ENCODE measurements at places on chromosomes 5 and 9.

- no peak for DNase-seq
Observed at GRCh38 chr9:4318326-4318725, 18.5 kb upstream of the GLIS3 start.

DNA sequence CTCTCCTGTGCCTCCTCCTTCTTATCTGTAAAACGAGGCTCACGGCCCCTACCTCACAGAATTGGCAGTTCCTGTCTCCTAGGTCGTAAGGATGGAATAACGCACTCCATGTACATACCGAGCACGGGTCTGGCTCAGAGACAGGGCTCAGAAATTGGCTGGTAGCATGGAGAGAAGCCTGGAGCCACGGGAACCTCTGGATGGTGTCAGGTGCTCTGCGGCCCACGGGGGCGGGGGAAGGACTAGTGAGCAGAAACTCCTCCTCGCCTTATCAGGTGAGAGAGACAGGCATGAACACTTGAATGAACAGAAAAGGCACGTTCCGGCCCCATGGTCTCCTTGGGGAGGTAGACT, 15.4 kb upstream of the C5orf47 start:
- DNase-seq: no peak

- no peak for DNase-seq
Observed at GRCh38 chr9:119924736-119925135, 555.5 kb upstream of the BRINP1 start.

GRCh38 chr5:61974680-61975079, 331.3 kb upstream of the KIF2A start:
- no peak for DNase-seq

- no peak for DNase-seq
Observed at GRCh38 chr5:104241046-104241445, 678.5 kb upstream of the NUDT12 start.

- no peak for DNase-seq
Observed at GRCh38 chr5:150263801-150264621, 25.6 kb downstream of the CAMK2A start.

DNA sequence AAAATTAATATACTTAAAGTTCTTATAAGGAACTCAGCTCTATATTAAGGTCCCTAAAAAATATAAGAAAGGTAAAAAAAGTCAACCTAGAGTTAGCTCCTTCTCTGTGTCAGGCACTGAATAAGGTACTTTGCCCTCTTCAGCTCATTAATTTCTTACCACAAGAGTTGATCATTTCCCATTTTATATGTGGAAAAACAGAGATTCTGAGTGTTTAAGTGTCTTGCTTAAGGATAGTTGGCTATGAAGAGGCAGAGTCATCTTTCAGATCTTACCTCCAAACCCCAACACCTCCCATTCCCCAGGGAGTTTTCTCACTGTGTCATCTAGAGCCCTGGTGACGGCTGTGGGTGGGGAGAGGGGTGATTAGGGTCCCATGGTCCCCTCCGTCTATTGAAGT, 40.6 kb downstream of the INSYN2B start:
- no peak for DNase-seq

DNA sequence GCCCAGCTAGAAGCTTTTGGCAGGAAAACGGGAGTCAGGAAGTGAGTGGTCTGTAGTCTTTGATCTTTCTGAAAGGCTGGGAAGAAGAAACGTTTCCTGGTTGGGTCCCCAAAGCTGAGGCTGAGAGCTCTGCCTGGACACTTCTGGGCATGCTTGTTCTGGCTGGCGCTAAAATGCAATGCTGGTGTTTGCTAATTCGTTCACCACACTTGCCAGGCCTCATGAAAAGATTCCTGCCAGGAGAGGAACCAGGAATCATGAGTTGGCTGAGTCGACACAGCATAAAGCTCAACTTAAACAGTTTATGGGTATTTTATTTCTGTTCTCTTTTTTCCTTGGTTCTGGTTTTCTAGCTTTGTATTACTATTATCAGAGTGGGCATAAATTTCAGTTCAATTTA, 10.7 kb upstream of the PTGR1 start:
- DNase-seq: no peak

DNA sequence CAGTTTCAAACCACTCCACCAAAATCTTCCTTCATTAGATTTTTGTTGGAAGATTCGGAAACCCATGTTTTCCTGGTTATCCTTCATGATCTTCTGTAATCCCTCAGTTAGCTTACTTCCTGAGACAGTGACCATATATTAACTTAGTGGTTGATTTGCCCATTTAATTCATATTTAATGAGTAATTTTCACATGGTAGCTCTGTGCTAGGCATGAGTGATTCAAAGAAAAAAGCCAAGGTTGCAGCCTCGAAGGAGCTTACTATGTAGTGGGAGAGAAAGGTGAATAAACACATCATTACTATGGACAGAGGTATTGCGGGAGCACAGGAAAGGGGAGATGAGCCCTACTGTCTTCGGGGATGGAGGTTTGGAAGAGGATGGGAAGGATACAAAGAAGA, 158.5 kb downstream of the TLE1 start:
- DNase-seq: no peak

DNA sequence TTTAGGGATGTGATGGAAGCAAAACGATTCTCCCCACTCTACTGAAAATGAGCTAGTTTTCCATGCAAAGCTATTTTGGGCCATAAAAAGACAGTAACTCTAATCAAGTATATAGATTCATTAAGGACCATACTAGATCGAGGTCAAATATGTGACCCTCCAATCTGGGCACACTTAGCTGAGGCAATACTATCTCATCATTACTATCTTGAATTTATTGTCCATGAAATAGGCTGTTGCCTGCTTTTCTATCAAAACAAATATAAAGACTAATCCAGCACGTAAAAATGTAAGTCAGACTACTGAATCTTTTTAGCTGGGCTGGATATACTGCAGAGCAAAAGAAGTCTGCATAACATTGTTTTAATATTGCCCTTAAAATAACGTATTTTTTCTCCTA, 943.1 kb downstream of the NR2F1-AS1 start:
- no peak for DNase-seq
